ENCODE measurements at places on chromosomes 7 and 10.

DNA sequence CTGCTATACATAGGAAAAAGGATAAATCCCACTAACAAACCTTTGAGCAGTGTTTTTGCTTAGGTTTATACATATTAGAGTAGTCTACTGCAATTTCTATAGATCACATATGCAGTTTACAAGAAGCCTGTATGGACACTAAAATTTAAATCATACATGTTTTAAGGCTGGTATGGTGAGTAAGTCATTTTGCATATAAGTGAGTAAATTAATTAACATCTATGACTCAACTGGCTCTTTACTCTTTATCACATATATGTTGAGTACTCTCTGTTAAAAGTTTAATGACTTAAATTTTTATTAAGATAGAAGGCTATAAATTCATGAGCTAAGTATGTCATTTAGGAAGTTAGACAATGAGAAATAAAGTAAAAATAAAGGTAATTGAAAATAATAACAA, 69.4 kb downstream of the LRRN3 start:
- no peak for DNase-seq

GRCh38 chr10:72801263-72801868, 92.2 kb upstream of the OIT3 start:
- DNase-seq, result no peak

DNA sequence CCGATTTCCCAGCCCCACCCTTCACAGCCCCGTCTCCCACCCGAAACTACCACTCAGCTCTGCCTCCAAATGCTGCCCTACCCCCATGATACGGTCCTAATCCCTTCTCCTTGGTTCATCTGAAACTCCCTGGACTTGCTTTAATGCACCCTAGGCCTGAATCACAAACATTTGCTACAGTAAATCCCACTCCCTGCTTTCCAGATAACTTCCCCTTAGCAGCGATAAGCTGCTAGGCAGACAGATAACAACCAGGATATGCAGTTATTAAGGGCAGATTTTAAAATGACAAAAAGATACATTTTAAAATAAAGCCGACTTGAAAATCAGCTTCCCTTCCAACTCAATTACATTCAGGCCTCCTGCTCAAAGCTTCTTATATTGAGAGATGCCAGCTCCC, 514.7 kb downstream of the GRID1 start:
- no peak for DNase-seq

DNA sequence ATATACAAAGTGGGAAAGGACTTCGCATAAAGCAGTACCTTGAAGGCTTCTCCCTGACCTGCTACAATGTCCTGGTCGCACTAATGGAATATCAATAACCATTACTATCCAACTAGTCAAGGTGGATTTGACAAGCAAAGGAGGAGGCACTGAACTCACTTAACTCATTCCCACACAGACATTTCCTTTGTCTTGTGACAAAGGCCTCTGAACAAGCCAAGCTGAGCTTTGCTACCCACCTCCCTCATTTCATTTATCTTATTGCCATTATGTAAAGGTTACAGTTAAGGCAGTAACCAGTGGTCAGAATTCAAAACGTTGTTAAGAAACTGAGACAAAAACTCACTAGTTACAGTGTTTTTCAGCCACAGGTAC, 7.3 kb downstream of the ELMO1 start:
- DNase-seq, result no peak

- no peak for DNase-seq
Measured at GRCh38 chr10:31622978-31623377, 304.0 kb downstream of the ZEB1 start.

DNA sequence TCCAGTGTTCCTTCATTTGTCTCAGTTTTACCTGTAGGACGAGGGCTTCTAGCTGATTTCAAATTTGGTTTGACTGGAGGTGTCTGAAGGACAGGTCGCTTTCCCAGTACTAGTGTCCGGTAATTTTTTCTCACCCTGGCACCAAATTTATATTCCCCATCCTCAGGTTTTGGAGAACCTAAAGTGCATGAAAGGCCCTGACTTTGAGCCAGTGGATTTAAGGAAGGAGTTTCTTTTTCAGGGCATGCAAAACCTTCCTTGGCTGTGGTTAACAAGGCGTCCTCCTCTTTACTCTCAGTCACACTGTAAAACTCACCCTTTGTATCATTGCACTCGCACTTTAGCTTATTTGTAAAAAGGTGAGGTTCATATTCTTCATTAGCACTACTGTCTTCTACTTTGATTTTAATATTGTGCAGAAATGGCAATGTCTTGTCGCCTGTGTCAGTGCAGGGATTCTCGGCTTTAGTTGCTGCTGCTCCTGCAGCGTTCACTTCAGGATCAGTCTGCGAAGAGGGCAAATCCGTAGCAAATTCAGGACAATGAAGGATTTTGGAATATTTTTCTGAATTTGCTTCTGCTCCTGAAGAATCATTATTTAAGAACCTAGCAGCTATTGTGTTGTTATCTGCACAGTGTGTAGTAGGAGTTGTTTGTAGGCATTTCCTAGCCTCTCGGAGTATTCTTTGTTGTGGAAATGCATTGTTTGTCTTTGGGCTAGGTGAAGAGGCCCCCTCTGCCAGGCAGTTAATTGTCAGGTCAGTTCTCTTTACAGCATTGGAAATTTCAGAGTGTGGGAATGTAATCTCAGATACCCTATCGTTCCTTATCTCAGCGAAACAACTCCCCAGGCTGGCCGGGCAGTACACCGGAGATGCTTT, 9.9 kb downstream of the SKIDA1 start:
- no peak for DNase-seq

GRCh38 chr7:154853727-154854095, 149.2 kb downstream of the PAXIP1 start:
- DNase-seq, result no peak
